ENCODE measurements at places on chromosomes 1 and 21.

GRCh38 chr1:12127206-12127810 lies 39.5 kb upstream of the TNFRSF1B start:
- no peak for DNase-seq

GRCh38 chr1:231855926-231856325 lies 229.3 kb downstream of the DISC1 start:
- DNase-seq, result no peak

- peak; percentile 52 for DNase-seq
Measured at GRCh38 chr1:6497215-6497866, 5.9 kb upstream of the PLEKHG5 start.

DNA sequence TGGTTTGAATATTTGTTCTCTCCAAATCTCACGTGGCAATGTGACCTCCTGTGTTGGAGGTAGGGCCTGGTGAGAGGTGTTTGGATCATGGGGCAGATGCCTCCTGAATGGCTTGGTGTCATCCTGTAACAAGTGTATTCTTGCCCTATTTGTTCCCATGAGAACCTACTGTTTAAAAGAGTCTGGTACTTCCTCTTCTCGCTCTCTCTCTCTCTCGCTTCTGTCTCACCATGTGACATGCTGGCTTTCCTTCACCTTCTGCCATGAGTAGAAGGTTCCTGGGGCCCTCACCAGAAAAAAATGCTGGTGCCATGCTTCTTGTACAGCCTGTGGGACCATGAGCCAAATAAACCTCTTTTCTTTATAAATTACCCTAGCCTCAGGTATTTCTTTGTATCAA lies 8.4 kb upstream of the PAXBP1 start:
- DNase-seq, result no peak

- DNase-seq, result no peak
Measured at GRCh38 chr1:65083263-65083896, 64.6 kb upstream of the AK4 start.

DNA sequence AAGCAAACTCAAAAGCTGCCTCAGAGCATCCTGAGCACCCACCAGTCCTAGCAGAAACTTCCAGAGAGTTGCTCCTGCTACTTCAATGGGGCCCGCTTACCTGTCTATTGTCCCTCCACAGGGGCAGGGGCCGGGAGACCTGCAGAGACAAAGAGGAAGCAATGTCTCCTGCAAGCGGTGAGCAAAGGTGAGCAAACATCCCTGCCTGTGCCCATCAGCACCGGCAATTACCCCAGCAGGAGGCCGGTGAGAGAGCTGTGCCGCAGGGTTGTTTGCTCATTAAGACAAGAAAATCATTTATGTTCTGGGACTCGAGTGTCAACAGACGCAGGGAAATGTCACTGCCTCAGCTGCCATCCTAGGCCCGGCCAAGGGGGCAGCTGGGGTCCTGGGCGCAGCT lies 53.8 kb upstream of the TARDBP start:
- no peak for DNase-seq

DNA sequence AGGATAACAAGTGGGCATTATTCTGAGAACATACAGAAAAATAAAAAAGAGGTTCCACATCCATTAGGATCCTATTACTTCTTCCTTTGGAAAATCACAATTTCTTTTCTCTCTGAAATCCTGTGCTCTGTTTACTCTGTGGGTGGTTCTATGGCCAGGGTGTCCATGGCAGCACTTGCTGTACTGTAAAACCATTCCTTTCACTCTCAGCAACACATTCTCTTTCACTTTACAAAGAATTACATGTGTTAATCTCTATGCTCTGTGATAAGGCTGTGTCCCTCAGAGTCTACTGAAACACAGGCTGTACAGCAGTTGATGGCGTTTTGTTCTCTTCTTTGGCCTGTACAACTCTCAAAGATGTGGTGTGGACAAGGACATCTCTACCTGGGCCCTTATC lies 524.1 kb downstream of the PTBP2 start:
- DNase-seq, result no peak

- no peak for DNase-seq
Measured at GRCh38 chr21:40846103-40846502, 855 bp downstream of the DSCAM start.

DNA sequence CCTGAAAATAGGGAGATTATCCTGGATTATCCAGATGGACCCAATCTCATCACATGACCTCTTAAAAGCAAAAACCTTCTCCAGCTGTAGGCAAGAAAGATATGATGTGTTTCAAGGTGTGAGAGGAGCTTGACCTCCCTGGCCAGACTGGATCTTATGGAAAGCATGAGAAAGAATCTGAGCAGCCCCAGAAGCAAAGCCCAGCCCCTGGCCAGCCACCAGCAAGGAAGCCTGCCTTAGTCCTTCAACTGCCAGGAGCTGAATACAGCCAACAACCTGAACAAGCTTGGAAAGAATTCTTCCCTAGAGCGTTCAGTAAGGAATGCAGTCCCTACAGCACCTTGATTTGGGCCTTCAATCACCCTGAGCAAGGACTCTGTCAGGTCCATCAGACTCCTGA lies 375.0 kb upstream of the CHRM3 start:
- no peak for DNase-seq

DNA sequence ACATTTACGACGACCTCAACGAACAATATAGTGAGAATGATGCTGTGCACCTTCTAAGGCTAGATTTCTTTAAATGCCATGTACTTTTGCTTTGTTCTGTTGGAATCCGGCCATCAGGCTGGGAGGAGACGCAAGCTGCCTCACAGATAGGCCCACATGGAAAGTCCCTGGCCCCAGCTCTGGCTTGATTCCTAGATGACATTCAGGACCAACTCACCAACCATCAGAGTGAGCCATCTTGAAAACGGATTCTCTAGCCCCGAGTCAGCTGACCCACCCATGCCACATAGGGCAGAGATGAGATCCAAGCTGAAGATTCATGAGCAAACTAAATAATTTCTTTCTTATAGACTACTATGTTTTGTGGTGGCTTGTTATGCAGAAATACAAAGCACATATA lies 164.4 kb downstream of the ZNF281 start:
- no peak for DNase-seq

DNA sequence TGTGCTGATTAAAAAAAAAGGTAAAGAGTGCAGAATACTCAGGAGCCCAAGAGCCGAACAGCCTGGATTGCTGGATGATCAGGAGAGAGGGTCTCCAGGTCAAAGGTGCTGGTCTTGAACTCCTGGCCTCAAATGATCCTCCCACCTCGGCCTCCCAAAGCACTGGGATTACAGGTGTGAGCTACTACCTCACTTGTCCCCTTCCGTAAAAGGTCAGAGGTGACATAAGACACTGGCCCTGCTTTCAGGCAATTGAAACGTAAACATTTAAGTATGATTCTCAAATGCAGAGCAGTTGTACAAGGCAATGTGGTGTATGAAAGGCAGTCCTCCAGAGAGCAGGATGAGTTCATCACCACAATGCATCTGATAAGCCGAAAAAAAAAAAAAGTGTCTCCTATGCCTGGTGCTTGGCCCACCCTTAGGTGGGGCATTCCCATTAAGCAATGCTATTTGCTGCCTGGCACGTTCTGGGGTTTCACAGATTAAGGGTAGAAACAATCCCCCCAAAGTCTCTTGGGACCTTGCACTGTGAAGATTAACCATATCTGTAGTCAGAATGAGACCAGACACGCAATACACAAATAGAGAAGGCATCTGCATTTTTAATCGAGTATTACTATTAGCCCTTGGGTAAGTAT lies 47.7 kb downstream of the PARP1 start:
- DNase-seq, result no peak

- DNase-seq, result no peak
Measured at GRCh38 chr1:180152588-180152987, 2.1 kb upstream of the QSOX1 start.

DNA sequence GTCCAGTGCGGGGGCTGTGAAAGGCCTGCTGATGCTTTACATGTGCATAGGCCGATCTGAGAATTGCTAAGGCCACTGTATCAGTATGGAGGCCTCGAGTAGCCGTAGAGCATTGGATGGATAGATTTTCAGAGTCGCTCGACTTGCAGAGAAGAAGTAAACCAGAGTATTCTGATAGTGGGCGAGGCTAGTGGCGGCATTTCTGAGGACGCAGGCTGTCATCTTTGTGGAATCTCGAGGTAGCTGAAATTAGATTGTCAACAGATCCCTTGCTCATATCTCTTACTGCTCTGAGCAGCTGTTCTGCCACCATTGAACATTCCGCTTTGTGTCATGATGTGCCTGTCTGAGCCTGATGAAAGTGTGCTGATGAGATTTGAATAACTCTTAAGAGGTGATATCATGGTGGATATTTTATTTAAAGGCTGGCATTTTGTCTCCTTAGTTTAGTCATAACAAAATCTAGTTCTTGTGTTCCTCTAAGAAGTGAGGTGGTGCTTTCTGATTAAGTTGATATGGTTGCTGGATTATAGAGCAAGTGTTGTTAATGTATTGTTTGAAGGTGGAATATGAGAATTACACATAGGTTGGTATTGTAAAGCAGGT lies 1.5 kb downstream of the KIF1B start:
- no peak for DNase-seq

- no peak for DNase-seq
Measured at GRCh38 chr1:172661107-172661506, 2.2 kb downstream of the FASLG start.

GRCh38 chr1:165927169-165927568 lies 99.8 kb downstream of the UCK2 start:
- no peak for DNase-seq

- no peak for DNase-seq
Measured at GRCh38 chr1:151372058-151372934, at the start of gene SELENBP1. Gene SELENBP1, minus strand, starts transcription at chr1:151372705. Its CDS starts 64 bp downstream, at chr1:151372641.

- no peak for DNase-seq
Measured at GRCh38 chr1:19363536-19364152, 51.5 kb downstream of the SLC66A1 start.

- DNase-seq, result no peak
Measured at GRCh38 chr21:35321322-35322200, 272.5 kb upstream of the RUNX1 start.

- no peak for DNase-seq
Measured at GRCh38 chr1:84300501-84300900, 1.0 kb upstream of the SAMD13 start.
